ENCODE measurements at places on chromosomes 2 and 18.

DNA sequence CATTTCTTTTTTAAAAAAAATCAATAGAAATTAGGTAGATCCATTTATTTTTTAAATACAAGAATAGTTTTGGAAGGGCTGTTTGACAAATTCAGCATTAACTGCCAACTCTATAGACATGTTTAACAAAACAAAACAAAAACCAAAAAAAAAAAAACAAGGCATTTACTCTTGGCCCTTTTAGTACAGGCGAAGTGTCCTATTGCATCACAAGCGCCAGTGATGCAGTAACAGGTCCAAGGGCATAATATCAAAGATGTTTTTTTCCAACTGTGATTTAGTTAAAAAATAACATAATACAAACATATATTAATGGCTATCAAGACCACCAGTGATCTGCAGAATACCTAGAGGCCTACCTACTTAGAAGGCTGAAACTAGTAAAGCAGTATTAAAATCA lies 55.3 kb downstream of the XDH start:
- DNase-seq, result no peak

DNA sequence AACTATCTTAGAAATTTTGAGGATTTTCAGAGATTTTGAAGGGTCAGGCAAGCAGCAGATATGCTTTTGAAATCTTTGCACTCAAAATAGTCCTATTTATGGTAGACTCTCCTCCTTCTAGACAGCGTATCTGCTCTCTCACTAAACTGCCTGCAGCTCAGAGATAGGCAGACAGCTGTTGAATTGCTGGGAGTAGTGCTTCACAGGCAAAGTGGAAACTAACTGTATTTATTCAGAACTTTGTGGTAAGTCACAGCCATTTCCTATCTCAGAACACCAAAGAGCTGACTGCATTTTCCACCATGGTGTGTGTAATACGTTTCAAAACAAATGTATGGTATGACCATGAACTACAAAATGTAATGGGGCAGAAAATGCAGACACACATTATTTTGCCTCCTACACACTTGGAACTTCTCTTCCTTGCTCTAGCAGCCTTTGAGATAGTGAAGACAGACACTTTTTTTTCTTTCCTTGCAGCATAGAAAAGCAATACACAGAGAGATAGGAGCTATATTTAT lies 352.4 kb downstream of the LRP1B start:
- no peak for DNase-seq

- no peak for DNase-seq
Observed at GRCh38 chr18:3008541-3008940, 4.4 kb downstream of the LPIN2 start.

DNA sequence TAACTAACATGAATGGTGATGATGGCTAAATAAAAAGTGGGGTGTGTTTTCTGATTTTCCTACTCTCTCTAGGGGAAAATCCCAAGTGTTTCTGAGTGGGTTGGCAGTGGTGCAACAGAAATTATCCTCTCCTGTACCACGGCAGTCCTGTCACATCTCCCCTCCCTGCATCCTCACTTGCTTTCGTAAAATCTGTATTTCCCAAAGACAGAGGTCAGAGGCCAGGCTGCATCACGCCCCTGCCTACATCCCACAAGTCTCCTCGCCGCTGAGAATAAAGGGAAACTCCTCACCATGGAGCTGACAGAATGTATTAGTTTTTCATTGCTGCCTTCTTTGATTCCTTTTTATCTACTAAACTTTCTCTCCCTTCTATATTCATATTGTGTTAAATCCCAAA lies 13.1 kb downstream of the FBLN7 start:
- DNase-seq, result no peak

DNA sequence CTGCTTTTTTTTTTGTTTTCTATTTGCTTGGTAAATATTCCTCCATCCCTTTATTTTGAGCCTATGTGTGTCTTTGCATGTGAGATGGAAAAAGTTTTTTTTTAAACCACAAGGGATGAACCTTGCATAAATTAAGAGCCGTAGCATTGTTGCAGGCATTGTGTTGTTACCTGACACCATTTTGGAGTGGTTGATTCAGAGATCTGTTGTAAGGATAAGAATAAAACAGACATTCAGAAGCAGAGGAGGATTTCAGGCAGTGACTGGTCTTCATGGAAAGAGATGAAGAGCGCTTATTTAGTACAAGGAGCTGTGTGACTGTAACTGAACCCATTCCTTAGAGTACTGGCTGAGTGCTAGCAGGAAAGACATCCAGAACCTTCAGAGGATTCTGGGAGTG lies 101.2 kb downstream of the LTBP1 start:
- no peak for DNase-seq

- DNase-seq, result no peak
Observed at GRCh38 chr2:135744760-135745314, 3.2 kb downstream of the UBXN4 start.

DNA sequence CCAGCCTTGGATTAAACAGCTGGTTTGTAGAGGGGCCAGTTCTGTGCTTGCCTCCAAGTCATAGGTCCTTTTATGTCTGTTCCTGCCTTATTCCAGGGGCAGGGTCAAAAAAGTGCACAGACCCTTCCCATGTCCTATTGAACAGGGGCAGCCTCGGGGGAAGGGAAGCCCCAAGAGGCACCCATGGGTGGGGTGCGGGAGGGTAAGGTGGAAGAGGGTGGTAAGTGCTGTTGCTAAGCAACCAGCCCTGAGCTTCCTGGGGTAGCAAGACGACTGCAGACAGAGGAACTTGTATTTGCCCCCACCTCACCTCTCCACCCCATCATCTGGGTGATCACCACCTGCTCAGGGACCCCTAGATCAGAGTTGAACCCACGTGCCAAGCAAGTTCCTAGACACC lies 7.7 kb downstream of the DNMT3A start:
- no peak for DNase-seq

GRCh38 chr2:137178951-137179377 lies 413.6 kb downstream of the THSD7B start:
- DNase-seq, result no peak

All from stimulated activated CD8-positive, alpha-beta memory T cell treated with anti-CD3 and anti-CD28 coated beads, Interleukin-4, amount 100 ng/mL, for 1 hour (primary cell).